ENCODE measurements at places on chromosomes 12 and 14.

- peak; percentile 7 for DNase-seq
Observed at GRCh38 chr12:30753751-30754382, 884 bp downstream of the CAPRIN2 start.

- no peak for DNase-seq
Observed at GRCh38 chr12:70252832-70253231, 9.6 kb downstream of the CNOT2 start.

DNA sequence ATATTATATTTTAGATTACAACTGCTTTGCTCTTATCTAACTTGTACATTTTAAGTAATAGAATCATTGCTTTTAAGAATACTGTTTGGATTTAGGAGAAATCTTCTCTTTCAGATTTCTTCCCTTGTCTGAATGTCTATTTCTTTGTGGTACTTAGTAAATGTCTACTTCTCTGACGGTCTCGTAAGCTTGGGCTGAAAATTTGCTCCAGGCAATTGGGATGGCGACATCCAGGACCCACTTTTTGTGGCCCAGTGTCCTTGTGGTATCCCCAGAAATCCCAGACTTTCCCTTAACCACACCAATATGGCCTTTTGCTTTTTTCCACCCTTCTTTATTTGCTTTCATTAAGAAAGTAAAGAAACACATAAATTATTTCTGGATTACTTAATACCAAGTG is 24.0 kb upstream of the CCER1 start:
- no peak for DNase-seq

- no peak for DNase-seq
Observed at GRCh38 chr12:45166056-45166455, 49.8 kb upstream of the ANO6 start.

DNA sequence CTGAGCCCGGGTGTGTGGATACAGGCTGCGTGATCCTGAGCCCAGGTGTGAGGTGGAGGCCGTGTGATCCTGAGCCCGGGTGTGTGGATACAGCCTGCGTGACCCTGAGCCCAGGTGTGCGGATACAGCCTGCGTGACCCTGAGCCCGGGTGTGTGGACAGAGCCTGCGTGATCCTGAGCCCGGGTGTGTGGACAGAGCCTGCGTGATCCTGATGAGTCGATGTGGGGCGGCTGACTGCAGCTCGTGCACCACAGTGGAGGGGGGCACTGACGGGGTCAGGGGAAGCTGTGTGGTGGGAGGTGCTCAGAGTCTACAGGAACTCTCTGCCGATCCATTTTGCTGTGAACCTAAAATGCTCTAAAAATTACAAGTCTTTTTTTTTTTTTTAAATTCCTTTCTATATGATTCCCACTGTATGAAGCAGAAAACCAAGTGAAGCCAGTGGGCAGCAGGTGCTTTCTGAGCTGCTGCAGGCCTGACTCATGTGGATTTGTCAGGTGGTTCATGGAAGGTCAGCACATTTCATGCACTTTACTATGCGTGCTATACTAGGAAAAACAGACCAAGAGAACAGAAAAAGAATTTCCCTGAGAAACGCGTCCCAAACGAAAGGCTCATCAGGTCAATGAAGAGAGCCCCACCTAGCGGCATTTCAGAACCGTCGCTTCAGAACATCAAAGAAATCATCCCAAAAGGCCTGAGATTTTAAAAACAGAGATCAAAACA is 19.3 kb downstream of the BRF1 start:
- peak; percentile 94 for DNase-seq

DNA sequence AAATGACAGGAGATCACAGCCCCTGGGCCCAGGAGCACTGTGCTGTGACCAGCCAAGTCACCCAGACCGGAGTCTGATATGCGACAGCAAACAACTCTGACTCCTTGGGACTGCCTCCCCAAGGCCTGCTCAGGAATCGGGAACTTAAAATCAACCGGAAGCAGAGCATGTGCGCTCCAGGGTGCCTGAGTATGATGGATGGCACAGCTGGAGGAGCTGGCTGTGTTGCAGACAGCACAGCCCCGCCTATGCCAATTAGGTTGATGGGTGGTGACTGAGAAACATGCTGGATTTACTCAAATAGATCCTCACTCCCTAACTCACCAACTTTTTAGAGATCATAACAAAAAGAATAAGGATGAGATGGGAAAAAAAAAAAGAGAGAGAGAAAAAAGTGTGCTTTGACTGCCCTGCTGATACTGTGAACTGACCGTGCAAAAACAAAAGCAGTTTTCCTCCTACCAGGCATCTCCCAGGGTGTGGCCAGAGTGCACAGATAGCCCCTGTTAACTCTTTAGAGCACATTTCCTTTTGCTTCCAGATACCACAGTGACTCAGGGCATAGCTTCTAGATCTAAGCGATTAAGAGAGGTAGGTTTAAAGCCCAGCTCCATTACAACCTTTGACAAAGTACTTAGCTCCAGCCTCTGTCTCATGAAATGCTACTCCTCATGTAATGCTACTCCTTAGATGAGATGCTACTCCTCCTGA is 27.4 kb upstream of the STON2 start:
- DNase-seq = no peak

DNA sequence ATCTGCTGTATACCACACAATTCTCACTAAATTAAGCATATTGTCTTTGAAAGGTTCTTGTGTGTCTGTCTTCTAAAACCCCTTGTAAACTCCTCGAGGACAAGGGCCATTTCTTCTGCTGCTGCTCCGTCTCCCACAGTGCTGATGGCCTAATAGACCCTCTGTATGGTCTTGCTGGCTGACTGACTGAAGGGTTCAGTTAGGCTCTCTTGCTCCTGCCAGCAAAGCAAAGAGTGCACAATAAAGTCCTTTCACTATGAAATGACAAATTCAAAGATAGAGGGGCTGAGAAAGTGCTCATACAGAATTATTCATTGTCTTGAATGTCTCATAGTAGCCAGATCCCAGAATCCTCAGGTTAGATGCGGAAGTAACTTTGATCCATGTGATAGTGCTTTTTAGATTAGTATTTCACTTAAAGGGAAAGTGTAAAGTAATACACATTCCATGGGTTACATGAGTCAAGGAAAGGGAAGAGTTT is 14.2 kb upstream of the RIOX1 start:
- no peak for DNase-seq

GRCh38 chr14:76168531-76168930 is 16.8 kb downstream of the GPATCH2L start:
- no peak for DNase-seq

- DNase-seq = no peak
Observed at GRCh38 chr12:915090-915489, 34.4 kb downstream of the RAD52 start.

DNA sequence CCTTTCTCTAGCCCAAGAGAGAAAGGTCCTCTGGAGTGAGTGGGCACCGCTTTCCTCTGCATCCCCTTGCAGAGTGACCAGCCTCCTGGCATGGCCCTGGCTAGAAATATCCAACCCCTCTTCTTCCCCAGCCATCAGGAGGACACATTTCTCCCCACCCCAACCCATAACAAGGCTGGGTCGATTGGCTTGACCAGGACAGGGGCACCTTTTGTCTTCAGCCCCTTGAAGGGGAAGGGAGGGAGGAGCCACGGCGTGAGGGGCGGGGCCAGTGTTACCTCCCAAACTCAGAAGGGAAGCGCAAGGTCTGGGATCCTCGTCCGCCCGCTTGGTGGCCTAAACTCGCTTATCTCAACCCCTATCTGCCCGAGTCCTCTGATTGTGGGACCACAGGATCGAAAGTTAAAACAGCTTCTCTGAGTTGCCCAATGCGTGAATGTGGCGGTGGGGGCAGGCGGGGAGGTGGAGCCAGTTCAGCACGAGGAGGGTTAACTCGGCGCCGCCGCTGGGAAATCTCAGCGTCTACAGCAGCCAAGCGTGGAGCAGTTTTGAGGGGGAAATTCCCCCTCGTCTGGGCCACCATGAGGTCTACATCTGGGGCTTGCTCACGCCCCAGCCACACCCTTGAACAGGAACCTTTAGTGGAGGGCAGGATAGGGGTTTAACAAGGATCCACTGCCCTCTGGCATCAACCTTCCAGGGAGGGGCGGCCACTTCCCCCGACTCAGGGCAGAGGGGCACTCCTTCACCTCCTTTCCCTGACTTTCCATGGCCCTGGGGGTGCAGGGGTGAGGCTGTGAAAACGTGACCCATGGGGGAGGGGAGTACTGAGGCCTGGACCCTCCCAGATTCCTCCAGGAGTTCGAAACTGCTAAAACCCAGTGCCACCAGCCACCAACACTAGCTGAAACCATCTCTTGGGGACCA is 795 bp downstream of the STAT6 start:
- no peak for DNase-seq

DNA sequence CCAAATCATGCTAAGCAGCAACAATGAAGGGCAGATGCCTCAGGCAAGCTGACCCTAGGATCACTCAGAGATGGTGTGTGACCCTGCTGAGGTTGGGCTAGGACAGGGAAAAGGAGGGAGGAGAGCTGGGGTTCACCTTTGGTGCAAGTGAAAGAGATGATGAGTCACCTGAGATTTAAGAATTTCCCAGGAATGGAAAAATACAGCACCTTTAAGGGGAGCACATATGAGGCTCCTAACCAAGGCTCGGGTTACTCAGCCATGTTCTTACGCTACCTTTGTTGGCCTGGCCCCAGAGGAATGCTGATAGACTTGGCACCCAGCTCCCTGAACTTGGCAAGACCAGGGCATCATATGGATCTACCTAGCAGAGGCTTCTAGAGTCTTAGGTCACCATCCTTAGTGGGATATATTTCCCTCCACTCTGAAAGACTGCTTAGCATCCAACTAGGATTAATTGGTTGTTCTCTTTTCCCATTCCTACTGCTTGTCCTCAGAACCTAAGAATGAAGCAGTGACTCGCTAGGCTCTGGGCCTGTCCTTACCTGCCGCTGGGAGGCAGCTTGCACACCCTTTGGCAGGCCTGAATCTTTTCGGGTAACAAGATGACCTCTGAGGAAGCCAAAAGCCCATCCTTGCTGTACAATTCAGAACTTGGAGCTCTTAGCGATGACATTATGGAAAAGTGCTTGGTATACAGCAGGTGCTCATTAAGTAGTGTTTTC is 4.0 kb upstream of the NAA25 start:
- no peak for DNase-seq

DNA sequence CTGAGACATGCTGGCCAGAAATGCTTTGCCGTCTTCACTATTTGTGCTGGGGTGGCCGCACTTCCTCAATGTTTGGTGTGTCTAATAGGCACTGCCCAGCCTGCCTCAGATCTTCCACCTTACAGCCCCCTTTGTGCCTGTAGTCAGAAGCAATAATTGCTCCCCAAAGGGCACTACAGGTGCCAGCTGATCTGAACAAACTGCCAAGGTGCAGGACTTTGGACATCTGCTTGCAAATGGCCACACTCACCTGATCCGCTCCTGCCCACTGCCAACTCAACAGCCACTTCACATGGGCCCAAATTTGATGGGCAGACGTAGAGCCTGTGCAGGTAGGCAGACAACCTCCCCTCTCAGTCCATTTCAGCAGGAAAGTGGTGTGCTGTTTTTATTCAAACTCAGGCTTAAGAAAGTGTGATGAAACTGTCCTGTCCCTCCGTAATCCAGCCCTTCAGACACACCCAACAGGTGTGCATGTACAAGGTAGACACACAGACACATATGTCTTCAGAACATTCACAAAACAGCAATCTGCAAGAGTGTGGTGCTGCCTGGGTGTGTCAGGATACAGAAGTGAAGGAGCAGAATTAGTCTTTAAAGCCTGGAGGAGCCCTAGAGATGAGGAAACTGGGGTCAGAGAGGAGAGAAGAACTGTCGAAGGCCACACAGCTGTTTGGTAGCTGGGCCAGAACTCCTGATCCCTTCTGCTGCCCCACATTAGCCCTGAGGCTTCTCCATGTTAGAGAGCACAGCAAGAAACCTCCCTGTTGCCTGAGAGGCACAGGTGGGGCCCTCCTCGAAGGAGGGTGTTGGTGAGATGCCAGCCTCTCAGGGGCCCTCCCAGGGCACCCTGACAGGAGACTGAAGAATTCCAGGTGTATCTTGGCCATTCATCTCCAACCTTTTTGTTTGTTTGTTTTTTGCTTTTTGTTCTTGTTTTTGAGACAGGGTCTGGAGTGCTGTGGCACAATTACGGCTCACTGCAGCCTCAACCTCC is 4.4 kb upstream of the KRT75 start:
- no peak for DNase-seq

DNA sequence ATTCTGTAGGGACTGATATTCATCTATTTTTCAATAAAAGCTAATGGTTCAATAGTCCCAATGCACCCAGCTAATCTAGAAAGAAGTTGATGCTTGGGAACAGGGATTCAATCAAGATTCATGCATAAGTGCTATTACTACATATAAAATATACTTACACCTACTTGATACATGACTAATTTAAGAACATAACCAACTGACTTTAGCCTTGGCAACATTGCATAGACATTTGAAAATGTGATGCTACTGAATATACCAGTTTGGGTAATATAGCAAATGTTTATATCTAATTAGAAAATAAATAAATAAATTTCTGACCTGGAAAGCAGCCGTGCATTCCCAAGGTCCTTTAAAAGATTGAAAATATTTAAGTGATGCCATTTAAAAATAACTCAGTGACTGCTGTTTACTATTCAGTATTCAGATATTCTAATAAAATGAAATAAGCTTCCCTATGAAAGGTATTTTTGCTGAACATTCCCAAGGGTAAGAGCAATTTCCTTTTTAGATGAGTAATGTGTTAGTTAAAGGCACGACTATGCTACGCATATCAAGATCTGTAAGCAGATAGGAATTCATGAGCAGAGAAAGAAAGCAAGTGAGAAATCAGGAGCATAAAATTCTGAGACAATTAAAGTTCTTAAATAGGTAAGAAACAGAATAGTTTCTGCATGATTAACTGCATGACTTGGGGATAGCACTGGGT is 160.6 kb upstream of the SYT1 start:
- DNase-seq = no peak

DNA sequence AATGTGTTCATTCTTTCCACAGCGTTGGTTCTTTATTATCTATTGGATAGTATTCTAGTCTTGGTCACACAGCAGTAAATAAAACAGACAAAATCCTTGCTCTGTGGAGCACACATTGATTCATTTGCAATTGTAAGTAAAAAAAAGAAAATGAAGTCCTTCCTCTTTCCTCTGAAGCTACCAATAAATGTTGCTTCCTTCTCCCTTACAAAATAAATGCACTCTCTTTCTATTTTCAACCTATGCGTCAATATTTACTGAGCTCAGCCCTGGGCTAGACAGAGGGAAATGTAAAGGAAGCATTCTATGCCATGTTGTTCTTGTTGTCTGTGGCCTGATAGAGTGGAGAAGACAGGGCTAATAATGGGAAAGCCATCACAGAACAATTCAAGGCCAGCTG is 2.9 kb downstream of the ABHD12B start:
- no peak for DNase-seq

- DNase-seq = no peak
Observed at GRCh38 chr12:84455598-84455997, 457.0 kb downstream of the SLC6A15 start.

DNA sequence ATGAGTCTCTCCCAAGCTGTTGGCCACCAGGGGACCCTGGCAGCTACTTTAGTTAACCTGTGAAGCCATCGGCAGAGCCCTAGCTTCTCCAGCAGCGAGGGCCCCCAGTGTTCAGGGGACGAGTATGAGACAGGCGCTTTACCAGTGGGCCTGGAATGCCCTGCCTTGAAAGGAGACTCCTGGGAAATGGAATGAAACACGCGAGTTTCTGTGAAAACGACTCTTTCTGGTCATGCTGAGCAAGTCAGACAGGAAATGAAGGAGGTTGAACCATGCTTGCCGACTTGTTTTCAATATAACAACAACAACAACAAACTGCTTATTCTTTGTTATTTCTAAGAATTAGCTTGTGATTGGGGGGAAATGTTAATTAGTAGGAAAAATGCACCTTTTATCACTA is 42.9 kb downstream of the SFSWAP start:
- DNase-seq = no peak

GRCh38 chr12:31710021-31710818 is 18.6 kb downstream of the AMN1 start:
- no peak for DNase-seq

GRCh38 chr14:104516906-104517305 is 62.7 kb upstream of the C14orf180 start:
- no peak for DNase-seq

All from NCI-H1694 (cell line).